Upper lobe of right lung (tissue), 1 donor: ENCODE measurements at places on chromosomes 12 and 14.

- peaks cover 48% of the 10 kb centered on the region for H3K4me1 ChIP-seq
- H3K36me3 ChIP-seq = no peaks in the 10 kb centered on the region
- H3K27ac ChIP-seq = no peak overlapping the region
- no peak for DNase-seq
- no peak overlapping the region for H3K4me3 ChIP-seq
These were observed 418.9 kb downstream of the ZFP36L1 start for GRCh38 chr14:68373847-68374444.

DNA sequence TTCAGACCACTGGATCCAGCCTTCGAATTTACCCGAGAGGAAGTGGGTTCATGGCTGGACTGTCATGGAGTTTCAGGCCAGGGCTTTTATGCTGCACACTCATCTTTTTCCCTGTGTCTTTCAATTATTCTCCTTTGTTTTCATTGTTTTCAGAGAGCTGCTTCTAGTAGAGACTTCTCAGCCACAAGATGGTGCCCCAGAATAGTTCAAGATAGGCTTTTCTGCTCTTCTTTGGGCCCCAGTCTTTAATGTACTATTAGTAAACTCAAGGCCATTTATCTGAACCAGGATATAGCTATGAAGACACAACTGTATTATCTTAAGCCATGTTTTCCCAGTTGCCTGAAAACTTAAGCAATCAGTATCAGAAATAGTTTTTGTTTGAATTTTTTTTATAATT lies 30.4 kb upstream of the PSMA6 start:
- no peak for DNase-seq
- no peak overlapping the region for H3K4me3 ChIP-seq
- no peak overlapping the region for H3K27ac ChIP-seq
- H3K27me3 ChIP-seq = no peaks in the 10 kb centered on the region
- H3K4me1 ChIP-seq = no peaks in the 10 kb centered on the region

DNA sequence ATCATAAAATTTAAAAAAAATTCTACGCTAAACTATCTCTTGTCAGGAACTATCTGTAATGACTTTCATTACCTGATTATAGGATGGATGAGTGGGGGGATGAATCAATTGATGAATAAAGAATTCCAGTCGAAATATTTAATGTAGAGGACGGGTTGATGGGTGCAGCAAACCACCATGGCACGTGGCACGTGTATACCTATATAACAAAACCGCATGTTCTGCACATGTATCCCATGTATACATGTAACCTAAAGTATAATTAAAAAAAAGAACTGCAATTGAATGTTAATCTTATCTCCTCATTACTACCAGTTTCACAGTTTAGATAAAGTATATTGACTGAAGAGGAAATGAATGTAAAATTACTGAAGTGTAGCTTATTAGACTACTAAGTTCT lies 23.4 kb downstream of the LRRIQ1 start:
- H3K27ac ChIP-seq = no peak overlapping the region
- no peak overlapping the region for H3K4me3 ChIP-seq
- H3K36me3 ChIP-seq = no peaks in the 10 kb centered on the region
- no peak for DNase-seq
- H3K27me3 ChIP-seq = no peaks in the 10 kb centered on the region

DNA sequence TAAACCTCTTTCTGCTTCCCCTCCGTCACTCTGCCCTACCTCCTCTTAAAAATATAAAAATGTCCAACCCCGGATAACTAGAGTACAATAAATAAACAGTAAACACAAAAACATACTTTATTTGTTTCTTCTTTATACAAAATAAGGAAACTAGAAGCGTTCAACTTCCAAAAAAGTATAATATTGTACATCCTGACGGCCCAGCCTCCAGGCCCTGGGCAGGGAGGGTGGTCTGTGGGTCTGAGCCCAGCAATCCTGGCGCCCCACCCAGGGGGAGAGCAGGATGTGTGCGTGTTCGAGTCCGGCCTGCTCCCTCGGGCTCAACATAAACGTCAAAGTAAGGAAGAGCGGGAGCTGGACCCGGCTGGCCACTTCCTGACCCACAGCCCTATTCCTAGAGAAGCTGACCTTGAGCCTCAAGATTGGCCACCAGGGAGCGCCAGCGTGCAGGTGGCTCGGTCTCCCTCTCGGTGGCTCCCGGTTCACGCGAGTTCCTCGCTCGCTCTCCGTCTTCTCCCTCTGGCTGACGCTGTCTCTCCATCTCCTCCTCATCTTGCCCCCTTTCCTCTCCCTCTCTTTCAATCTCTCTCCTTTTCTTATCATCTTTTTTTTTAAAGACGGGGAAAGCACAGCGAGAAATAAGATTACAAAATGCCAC lies 9.4 kb downstream of the LHX5 start:
- peak; percentile 89 for DNase-seq
- no peak overlapping the region for H3K4me3 ChIP-seq
- no peaks in the 10 kb centered on the region for H3K36me3 ChIP-seq
- H3K4me1 ChIP-seq = peaks cover 31% of the 10 kb centered on the region
- H3K27ac ChIP-seq = no peak overlapping the region
- H3K27me3 ChIP-seq = peaks cover 89% of the 10 kb centered on the region

DNA sequence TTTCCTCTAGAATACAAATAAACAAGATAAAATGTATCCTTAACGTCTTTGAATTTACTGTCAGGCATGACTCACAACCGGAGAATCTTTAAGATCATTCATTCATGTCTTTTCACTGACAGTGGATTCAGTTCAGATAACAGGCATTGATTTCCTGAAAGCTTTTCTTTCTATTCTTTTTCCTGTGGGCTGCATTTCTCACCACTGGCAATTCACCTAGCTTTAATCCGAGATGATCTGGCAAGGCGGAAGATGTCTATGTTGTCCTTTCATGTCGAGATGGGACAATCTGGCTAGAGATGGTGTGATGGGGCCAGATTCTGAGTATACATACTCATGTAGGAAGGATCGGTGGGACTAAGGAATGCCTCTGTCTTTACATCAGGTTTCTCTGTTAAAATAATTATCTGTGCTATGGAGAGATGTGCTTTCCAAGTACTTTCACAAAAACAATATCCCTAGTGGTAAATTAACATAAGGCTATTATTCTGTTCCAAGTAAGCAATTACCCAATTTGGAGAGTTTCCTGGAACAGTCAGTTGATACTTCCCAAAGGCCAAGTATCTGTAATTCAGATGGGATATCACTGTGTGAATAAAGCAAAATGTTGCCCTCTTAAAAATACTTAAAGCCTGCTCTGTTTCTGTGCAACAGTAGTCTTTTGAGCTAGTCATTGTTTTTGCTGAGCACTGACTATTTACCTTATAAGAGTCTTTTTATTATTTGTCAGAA lies 17.8 kb downstream of the ACSS3 start:
- H3K4me3 ChIP-seq = no peak overlapping the region
- H3K27ac ChIP-seq = no peak overlapping the region
- no peaks in the 10 kb centered on the region for H3K36me3 ChIP-seq

DNA sequence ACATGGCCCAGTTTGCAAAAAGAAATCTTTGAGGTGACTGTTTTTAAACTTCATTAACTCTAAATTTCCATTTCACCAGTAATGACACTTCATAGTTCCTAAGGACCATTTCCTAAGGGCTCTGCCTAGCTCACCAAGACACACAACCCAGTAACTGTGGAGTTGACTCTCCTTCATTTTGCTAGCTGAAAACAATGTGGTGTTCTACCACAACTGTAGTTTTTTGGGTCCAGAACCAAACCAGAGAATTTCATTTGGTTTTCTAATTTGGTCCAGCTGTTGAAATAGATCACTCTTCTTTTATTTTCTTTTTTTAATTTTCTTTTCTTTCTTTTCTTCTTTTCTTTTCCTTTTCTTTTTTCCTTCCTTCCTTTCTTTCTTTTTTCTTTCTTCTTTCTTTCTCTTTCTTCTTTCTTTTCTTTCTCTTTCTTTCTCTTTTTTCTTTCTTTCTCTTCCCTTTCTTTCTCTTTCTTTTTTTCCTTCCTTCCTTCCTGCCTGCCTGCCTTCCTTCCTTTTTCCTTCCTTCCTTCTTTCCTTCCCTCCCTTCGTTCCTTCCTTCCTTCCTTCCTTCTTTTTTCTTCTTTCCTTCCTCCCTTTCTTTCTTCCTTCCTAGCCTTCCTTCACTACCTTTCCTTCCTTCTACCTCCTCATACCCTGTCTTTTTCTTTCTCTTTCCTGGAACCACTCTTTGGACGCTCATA lies 18.5 kb upstream of the LUM start:
- no peak overlapping the region for H3K27ac ChIP-seq
- H3K27me3 ChIP-seq = no peaks in the 10 kb centered on the region
- no peak overlapping the region for H3K4me3 ChIP-seq
